ENCODE measurements at places on chromosomes 2 and 18.

- DNase-seq: peak; percentile 14
Measured at GRCh38 chr2:67311536-67311935, 85.6 kb upstream of the ETAA1 start.

DNA sequence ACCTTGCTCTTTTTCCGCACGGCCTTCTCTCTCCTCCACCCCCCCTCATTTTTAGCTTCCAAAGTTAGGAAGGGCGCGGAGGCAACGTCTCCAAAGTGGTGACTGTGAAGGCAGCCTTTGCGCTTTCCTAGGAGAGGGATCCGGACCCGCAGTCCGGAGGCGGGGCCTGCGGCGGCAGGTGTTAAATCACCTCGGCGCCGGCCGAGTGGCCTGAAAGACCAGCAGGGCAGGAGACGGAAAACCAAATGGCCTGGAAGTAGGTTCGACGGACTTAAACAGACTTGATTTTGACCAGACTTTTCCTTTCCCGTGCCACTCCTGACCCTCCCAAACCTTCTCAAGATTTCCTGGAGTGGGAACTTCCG, 615 bp downstream of the GORASP2 start:
- DNase-seq: peak; percentile 44

DNA sequence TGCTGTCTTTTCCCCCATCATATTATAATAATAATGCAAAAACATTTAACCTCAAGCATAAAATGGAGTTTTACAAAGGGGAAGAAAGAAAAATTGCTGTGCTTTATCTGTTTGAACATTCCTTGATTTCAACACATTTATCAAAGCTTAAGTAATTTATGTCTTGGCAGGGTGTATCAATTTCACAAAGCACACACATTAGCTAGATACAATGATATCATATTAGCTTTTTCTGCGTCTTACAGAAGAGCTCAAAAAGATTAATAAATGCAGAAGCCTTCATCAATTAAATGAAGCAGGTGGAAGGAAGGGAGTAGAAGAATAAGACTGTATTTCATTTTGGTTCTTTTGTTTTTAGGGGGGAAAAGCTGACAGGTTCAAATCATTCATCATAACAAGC, 103.0 kb downstream of the NXPH2 start:
- no peak for DNase-seq

GRCh38 chr2:26838121-26838906, 9.6 kb upstream of the DPYSL5 start:
- no peak for DNase-seq

DNA sequence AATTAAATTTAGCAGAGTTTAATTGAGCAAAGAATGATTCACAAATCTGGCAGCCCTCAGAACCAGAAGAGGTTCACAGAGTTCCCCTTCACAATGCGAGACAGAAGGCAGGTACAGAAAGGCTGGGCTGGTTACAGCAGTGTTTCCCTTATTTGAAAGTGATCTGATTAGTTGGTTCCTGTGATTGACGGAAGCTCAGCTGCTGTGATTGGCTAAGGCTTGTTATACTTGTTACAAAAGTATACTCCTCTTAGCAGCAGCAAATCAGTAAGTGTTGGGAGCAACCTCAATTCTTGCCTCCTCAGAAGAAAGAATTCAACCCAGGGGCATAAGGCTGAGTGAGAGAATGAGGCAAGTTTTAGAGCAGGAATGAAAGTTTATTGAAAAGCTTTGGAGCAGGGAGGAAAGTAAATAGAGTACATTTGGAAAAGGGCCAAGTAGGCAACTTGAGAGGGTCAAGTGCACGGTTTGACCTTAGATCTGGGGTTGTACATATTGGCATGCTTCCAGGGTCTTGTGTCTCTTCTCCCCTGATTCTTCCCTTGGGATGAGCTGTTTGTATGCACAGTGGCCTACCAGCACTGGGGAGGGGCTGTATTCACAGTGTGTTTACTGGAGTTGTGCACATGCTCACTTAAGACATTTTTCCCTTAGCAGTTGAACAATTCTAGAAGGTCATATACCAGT, 431.8 kb upstream of the RAB12 start:
- DNase-seq: no peak

DNA sequence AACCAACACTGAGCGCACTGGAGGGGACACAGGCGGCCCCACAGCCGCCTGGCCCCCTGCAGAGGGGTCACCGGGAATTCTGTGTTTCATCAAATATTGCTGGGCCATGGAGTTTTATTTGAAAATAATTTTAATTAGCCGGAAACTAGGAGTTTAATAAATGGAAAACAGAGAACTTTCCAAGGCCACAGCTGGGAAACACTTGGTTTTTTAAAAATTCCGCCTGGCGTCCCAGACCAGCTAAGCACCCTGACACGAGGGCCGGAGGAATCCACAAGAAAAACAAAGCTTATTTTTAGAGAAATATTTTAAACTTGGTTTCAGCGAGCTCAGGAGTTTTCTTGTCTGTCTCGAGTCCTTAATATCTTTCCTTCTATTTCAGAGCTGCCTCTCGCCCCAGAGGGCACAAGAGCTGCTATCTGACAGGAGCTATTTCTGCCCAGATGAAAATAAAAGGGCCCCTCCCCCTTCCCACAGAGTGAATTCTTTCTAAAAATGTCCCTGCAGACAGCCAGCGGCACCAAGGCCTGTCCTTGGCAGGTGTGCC, 8.2 kb downstream of the ZFP36L2 start:
- DNase-seq: no peak

- no peak for DNase-seq
Measured at GRCh38 chr2:181586569-181587081, 70.3 kb downstream of the CERKL start.

DNA sequence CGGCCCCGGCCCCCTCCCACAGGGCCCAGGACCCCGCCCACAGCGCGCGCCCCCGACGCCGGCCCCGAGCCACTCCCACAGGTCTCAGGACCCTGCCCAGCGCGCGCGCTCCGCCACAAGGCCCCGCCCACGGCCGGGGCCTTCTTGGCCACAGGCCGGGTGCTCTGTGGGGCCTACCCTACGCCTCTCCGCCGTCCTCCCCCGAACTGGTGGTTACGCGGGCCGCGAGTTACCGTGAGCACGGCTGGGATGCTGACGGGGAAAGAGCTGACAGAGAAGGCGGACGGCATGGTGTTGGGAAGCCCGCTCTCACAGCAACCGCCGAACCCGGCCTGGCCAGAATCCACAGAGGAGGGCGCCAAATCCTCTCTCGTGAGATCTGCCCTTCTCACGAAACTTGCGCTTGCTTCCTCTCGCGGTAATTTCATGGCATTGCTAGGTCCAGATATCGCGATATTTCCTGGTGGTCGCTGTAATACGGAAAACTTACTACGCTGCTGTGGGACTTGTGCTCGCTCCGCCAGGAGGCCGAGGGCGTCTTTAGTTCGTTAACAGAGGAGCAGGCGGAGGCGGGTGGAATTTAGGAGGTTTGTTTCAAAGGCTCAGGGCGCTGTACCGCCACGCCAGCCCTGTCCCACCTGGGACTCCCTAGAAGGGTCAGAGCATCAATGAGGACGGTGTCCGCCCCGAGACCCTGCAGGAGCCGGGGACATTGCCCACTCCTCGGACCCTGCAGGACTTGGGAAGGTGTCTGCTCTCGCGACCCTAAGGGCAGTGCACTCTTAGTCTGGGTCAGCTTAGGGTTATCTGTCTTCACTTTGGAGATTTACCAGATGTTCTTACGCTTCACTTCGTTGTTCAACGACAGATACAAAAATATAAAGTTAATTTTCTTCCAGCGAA, at the start of gene TMEM18:
TMEM18 (minus strand) TSS at position 351 of the 903 bp plus-strand sequence; CDS start at position 290, 61 bp downstream.
- peak; percentile 92 for DNase-seq

DNA sequence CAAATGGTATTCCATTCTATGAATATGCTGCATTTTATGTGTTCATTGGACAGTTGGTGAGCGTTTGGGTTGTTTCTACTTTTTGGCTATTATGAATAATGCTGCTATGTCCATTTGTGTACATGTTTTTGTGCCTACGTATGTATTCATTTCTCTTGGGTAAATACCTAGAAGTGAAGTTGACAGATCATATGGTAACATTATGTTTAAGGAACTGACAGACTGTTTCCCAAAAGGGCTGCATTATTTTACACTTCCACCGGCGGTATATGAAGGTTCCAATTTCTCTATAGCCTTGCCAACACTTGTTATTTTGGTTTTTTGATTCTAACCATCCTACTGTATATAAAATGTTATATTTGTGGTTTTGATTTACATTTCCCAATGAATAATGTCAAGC, 703.9 kb upstream of the CDH2 start:
- no peak for DNase-seq

DNA sequence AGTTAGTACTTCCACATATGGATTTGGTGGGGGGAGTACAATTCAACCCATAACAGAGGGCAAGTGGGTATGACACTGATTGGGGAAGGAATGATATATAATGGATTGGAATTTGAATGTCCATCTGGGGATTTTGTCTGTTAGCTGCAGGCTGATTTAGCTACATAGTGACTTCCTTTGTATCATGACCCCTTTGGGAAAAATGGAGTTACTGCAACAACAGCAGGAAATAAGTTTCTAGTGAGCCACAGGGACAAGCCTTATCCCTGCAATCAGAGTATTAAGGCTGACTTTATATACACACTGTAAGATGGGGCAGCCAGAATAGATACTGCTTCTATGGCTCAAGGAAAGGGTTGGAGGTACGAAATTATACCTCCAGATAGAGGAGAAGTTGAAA, 404.4 kb upstream of the MEIS1 start:
- DNase-seq: no peak

GRCh38 chr2:23486684-23487075, 101.7 kb downstream of the KLHL29 start:
- DNase-seq: peak; percentile 10

DNA sequence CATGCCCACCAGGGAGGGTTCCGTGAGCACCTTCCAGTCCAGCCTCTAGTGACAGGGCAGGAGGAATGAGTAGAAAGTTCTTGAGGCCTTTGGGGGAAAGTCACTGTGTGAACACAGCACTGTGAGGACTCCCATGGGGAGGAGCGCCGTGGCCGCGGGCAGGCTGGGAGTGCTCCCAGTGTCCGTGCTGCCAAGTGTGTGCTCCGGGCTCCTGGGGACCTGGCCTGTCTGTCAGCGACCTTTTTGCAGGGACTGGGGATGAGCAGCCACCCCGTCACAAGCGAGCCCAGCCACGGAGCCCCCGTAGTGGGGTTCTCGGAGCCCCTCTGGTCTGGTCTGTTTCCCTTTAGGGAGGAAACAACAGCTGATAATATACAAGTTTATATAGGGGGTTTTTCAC, 36.8 kb downstream of the PDIA6 start:
- no peak for DNase-seq

DNA sequence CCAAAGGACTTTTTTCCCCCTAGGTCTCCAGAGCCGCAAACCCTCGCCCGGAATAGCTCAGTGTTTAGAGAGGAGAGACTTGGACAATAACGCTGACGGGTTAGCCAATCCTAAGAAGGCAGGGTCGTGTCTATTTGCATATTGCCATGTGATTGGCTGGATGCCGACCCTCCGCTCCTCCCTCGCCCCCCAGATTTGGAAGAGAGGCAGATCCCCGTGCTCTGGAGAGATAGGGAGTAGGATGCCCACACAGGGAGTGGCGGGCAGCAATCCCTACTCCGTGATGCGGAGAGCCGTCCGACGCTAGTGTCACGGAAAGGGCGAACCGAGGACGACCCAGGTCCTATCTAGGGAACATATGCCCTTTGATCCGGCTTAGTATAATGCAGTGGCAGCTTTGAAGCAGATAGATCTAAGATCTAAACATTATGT, 1.4 kb downstream of the WNT6 start:
- no peak for DNase-seq

DNA sequence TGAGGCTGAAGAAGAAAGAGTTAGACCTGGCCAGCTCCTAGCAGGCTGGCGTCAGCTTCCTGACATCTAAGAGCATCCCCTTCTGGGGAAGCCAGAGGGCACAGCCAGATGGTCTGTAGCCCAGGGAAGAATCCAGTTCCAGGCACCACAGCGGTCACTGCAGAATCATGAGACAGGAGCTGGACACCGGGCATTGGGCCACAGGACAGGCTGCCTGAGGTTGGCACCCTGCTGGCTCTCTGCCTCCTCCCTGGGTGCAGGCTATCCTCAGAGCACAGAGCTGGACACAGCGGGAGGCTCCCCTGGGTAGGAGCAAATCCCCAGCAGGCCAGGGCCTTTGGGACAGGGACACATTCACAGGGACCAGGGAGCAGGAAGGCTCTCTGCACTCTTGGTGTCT, 19.8 kb upstream of the ATOH8 start:
- DNase-seq: no peak

DNA sequence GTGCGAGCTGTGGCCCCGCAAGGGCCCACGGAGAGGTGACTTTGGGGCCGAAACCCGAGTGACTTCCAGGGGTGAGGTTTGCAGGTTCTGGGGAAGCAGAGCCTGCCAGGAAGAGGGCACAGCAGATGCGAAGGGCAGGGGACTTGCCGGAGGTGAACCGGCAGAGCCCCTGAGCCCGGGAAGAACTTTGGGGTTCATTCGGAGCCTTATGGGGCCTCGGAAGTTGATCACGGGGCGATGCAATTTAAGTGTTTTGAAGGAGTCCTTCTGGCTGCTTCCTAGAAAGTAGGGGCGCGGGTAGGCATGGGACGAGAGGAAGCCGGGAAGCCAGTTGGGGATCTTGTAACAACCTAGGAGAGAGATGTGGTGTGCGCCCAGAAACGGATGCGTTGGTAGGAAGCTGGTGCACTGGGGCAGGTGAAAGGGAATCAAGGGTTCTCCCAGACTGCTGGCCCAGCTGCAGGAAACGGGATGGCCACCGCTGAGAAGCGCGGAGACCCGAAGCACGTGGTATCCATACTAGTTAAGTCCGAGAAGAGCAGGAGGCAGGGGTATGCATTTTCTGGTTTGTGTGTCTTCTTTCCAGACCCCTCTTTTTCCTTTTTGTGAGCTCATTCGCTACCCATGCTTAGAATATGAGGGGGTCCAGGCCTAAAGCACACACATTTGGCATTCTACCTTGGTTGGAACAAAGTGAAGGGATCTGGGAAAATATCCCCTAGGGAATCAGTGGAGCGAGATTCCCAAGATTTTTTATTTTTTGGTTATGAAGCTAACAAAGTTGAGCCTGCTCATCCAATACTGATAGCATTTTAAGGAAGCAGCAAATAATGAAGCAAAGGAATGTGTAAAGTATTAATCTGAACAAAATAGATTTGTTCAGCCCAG, 758 bp downstream of the SCLY start:
- DNase-seq: peak; percentile 36

GRCh38 chr2:55010149-55010591, 40.1 kb downstream of the RTN4 start:
- DNase-seq: peak; percentile 67

DNA sequence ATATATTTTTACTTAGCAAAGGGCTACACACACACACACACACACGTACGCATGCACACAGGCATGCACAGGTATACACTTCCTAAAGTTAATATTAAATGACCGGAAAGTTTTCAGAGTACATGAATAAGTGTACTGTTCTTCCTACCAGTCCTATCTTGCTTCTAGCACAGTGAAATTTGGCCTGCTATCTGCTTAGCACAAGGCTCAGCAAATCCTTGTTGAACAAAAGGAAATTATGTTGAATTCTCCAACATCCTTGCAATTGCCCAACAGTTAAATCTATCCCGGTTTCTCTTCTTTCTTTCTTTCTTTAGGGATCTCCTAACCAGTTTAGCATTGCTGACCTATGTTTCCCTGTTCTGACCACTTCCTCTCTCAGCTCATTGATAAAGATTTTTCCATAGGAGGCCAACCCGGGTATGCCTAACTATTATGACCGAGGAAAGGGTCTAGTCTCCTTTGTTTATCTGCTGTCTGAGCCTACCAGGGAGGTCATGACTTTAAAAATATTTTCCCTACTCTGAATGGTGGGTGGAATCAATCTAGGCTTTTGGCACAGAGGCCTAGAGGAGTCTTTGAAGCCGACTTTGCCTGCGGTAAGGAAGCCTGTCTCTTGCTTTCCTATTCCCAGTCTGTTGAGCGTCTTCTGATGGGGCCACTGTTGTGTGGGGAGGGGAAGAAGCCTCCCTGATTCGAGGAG, 400.7 kb downstream of the HRH4 start:
- DNase-seq: no peak

GRCh38 chr2:169839954-169840746, 12.9 kb downstream of the UBR3 start:
- no peak for DNase-seq
